ENCODE measurements at places on chromosomes 3 and 15.

- no peak for DNase-seq
These were observed 92.0 kb downstream of the SYNPR start for GRCh38 chr3:63370094-63370493.

DNA sequence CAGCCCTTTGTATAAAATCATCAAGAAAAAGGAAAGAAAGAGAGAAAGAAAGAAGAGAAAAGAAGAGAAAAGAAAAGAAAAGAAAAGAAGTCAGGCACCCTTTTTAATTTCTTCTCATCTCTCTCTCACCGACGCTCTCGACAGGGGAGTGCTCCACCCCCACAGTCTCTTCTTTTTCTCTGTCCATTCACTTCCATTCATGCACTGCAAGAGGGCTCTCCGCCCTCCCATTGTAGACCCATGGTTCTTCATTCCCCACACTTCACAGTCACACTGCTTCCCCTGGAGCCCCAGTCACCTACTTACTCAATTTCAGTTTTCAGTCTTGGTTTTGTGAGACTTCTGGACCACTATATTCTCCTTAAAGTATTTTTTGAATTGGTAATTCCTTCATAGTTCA, 254.7 kb downstream of the SOX2 start:
- DNase-seq, result no peak

DNA sequence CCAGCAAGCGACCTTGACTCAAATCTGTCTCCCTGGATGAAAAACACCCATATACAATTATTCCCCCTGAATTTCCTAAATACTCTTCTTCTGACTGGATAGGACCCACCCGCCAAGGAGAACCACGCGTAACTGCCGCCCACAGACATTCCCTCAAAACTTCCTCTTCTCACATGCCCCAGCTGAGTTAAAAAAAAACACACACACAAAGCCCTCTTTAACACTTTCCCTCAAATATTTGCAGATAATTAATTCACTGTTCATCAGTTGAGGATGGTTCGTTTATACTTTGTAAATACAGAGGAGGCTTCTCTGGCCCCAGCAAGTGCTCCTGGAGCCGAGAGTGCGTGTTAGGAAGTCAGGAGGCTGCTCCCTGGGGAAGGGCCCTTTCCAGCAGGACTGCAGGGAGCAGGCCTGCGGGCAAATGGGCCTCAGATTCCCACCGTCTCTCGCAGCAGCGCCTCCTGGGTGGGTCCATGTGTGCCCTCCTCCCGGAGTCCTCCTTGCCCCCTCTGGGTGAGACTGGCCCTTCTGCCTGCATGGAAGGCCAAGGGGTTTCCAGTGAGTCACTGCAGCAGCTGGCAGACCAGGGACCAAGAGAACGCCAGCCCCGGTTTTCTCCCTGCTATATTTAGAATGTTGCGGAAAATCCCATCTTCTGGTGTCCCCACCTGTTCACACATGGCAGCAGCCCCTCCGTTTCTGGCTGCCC, 46.8 kb downstream of the MGLL start:
- no peak for DNase-seq

GRCh38 chr3:186589121-186589520, 18.6 kb downstream of the DNAJB11 start:
- no peak for DNase-seq

GRCh38 chr3:11658180-11658579, 14.5 kb upstream of the VGLL4 start:
- DNase-seq, result no peak

GRCh38 chr3:141092663-141093062, 41.5 kb downstream of the SPSB4 start:
- DNase-seq, result no peak

GRCh38 chr15:35477312-35478262, 68.4 kb downstream of the DPH6 start:
- no peak for DNase-seq

DNA sequence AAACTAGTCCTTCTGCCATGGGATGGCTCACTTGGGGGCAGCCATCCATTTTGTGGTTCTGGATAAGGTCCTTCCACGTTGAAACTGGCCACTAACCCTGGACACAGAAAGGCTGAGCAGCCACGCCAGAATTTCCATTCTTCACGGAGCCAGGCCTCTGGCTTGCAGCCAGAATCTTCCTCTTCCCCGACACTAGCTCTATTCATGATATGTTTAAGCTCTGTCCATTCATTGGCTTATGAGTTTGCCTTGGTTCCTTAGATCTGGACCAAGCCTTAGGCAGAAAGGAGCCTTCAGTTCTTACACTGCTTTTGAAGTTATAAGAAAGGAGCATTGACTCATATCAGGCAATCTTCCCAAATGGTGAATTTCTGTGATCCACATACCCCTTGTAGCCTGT, 288.4 kb upstream of the GOLGA6L4 start:
- DNase-seq, result no peak

DNA sequence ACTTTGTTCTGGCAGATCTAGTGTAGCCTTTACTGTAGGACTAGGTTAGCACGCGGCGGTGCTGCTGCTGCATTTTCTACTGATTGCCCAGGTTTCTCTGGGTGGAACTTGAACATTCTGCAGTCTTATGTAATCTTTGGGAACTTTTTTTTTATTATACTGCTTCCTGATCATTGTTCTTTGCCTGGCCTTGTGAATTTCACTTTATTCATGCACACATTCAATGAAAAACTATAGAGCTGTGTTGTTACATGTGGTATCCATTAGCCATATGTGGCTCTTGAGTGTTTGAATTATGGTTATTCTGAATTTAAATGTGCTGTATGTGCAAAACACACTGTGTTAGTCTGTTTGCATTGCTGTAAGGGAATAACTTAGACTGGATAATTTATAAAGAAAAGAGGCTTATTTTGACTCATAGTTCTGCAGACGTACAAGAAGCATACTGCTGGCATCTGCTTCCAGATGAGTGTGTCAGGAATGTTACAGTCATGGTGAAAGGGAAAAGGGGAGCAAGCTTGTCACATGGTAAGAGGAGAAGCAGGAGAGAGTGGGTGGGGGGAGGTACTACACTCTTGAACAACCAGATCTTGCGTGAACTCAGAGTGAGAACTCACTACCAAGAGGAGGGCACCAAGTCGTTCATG, 26.5 kb downstream of the MEF2A start:
- DNase-seq, result no peak

DNA sequence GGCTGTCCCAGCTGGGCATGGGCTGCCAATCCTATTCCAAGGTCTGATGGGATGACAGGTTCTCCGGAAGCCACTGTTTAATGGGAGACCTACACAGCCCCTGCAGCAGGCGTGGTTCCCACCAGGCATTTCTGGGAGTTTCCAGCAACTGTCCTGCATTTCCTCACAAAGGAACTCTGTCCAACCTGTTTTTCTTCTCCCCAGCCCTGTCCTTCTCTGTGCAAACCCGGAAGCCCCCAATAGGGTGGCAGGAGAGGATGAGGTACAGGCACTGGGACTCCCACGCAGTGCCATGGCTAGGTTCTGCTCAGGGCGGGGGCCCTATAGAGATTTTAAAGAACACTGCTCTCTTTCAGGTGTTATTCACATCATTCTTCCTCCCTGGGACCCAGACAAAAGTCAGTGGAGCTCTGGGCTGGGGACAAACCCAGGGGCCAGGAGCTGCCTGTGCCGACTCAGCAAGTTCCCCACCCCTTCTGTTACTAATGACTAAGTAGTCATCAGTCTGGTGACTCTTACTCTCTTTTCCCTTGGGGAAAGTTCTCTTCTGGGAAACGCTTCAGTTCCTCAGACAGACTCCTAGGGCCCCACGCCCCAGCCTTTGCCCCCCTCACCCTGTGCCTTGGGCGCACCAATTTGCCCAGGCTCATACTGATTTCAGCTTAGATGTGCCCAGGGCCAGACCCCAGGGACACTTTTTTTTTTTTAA, 97.7 kb downstream of the CD47 start:
- DNase-seq, result no peak

- no peak for DNase-seq
These were observed 240.1 kb upstream of the ZPLD1 start for GRCh38 chr3:102194760-102195159.

DNA sequence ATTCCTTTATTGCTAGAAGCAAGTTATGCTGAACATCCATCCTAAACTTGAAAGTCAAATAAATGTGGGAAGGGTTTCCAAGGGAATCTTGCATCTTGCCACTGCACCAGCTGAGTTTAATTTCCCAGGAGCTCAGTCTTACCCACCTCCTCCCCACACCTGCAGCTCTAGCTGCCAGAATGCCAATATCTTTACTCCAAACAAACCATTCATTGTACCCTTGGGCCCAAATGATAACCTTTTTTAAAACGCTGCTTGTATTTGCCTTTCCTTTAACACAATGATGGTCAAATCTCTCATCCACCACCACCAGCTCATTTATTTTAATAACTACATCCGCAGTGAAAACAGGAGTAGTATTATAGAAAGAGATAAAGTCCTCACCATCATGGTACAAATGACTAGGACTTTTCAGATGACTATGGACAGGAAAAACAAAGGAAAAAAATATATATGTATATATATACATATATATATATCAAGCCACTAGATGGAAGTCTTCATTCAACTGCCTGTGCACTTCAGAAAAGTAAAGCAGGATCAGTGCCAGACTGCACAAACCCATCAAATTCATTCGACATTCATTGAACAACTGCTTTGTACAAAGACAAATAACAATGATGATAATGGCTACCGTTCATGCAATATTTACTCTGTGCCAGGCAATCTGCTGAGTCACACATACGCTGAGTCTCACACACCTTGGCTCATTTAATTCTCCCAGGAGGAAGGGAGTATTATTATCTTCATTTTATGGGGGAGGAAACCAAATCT, 44.0 kb downstream of the BFSP2 start:
- no peak for DNase-seq

DNA sequence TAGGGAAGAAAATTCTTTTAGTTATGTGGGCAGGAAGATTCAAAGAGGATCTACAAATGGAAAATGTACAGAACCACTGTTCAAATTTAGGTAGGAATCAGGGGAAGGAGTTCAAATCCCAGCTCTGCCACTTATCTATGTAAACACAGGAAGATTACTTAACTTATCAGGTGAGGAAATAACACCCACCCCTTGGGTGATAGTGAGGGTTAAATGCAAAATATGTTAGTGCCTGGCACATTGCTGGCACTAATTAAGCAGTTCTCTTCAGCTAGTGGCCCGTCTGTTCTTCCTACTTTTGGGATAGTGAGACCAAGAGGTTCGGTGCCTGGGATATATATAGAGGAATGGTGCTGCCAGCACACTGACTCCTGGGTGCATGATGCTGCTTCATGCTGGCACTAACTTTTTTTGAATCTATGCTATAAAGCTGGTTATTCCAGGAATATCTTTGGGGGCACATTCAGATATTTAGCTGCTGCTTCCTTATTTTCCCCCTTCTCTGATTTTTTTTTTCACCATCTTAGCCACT, 83.8 kb downstream of the XRN1 start:
- no peak for DNase-seq

DNA sequence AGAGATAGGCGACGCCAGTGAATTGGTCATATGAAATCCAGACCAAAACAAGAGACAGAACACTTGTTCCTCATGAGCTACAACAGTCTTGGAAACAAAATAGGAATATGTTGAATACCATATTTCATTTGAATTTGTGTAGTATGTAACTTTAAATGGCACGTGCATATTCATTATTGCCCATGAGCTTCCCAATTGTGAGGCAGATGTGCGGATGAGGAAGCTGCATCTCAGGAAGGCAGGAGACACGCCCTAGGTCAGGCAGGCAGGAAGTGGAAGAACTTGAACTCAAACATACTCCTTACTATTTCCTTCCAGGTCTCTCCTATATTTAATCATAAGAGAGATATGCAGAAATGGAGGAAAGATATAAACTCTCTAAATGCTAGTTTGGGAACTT, 106.8 kb upstream of the SLC2A2 start:
- DNase-seq, result no peak

- DNase-seq, result no peak
These were observed 18.8 kb downstream of the NBEAL2 start for GRCh38 chr3:46998121-46998851.

DNA sequence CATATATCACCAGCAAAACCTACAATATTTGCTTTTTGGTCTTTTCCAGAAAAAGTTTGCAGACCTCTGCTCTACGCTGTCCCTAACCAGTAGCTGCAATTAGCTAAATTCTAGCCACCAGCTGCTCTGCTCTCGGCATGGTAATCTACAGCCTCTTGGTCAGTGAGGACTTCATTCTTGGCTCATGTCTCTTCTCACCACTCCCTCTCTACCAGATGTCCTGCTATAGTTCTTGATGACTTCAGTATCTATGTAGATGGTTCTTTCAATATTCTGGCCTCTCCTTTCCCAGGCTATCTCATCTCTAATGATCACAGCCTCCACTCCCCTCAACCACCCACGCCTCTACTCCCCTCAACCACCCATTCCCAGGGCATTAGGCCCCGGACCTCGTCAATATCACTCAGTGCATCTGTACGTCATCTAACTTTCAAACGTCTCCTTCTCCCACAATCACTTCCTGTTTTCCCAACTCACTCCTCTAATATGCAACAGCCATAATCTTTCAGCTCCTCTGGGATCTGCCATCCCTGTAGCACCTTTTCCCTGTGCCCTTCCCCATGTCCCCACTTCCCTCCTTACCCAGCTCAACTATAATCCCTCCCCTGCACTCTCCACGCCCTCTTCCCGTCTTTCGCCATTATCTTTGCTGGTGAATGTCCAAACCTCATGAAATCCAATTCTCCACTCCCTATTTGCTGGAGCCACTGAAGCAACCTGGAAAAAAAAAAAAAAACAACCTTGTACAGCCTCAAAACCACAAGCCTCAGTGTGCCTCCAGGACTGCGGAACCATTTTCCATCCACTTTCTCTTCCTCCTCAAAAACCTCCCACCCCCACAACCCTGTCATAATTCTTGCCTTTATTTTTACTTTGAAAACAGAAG, 429.4 kb upstream of the PROK2 start:
- no peak for DNase-seq
